ENCODE measurements at places on chromosomes 1 and 21.

GRCh38 chr21:44871576-44872269, 1.8 kb downstream of the PTTG1IP start:
- DNase-seq: no peak

GRCh38 chr1:21539933-21540332, 30.7 kb downstream of the ALPL start:
- DNase-seq: peak; percentile 16

GRCh38 chr1:223775054-223775453, 62.7 kb downstream of the CAPN2 start:
- DNase-seq: no peak

DNA sequence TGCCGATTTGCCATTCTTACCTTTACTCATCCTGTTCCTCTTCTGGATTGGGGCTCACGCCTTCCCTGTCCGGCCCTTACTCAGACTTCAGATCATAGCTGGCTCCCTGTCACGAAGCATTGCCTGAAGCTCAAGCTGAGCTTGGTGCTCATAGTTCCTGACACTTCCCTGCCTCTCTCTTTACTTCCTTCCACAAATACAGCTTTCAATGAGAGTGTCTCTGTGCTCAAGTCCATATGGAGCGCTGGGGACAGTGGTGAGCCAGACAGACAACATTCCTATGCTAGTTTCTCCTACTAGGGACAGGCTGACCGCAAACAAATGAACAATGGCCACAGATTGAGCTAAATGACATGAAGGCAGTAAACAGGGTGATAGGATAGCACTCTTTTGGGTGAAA, 38.1 kb downstream of the HHAT start:
- DNase-seq: no peak

DNA sequence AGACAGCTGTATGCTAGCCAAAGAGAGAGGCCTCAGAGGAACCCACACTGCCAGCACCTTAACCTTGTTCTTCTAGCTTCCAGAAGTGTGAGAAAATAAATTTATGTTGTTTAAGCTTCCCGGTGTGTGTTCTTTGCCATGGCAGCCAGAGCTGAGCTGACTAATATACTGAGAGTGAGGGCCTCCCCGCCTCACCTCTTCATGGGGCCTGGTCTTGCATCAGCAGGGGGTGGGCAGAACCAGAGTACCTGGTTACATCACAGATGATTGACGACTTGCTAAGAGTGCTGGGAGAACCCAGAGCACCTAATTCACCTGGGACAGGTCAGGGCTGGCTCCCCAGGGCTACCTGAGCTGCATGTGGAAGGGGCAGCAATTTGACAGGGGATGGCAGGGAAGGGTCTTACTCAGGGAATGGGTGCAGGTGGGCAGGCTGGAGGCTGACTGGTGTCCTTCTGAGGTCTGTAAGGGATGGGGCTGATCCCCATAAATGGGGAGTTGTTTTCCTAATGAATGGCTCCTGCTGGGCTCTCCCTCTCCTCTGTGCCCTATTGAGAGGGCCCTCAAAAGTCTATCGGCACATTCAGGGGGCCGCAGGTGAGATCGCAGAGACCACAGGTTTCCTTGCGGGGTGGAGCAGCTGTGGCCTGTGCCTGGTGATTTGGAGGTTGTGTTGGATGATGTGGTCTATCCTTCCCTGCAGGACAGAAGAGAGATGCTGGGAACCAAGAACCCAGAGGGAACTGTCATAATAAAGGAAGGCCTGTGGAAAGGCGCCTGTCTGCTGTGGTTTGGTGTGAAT, 60.6 kb upstream of the ETV3 start:
- no peak for DNase-seq

DNA sequence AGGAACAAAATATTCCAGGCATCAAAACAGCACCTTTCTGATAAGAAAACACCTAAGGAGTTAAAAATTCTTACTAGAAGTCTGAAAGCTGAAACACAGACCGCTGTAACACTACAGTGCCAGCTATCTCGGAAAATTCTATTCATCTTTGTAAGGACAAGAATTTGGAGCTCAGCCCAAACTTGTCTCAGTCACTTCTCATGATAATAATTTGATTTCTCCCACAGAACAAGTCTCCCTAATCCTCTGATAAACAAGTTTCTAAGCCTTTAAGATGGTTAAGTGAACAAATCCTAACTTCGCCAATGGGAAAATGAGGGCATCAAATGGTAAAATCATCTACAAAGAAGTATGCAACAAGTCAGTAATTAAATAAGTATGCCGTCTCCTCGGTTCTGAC, 59.9 kb downstream of the SIPA1L2 start:
- no peak for DNase-seq

- DNase-seq: no peak
Measured at GRCh38 chr1:151989211-151989862, 4.3 kb downstream of the S100A10 start.

DNA sequence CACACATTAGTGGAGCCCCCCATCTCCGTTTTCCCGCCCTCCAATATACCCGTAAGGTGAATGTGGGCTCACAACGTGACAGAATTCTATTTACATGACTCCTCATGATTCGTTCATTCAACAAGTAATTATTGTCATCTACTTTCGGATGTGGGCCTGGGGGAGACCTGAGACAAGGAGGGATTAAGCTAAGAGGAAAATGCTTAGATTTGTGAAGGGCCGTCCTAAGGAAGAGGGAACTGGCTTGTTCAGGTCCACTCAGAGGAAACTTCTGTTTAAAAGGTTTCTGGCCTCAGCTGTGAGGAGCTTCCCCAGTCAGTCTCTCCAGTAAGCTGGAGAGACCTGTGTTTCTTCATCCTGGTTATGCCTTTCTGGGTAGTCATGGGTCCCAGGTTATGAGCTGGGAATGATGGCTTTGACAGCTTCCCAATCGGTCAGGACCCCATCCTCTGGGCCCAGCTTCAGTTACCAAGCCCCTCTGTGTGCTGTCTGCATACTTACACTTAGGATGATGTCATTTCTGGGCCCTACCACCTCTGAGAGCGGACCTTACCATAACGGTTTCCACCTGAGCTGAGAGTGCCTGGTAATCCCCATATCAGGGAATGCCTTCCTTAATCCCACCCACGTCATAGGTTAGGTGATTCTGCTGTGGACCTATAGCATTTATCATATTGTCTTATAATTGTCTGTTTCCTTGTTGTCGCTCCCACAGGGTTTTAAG, 687 bp upstream of the ERI3 start:
- no peak for DNase-seq

Data from SK-N-DZ (cell line).